ENCODE measurements at places on chromosomes 1 and 21. TPM values are rescaled to one million over a fixed set of nuclear protein-coding genes. Genes with fewer than 3 reads are reported as not detected.

Gene TMCO2
- not detected for polyA plus RNA-seq

Gene HSD3B2
- polyA plus RNA-seq = not detected

Gene HEYL
- polyA plus RNA-seq = not detected

Gene TRIM46
- not detected for polyA plus RNA-seq

Gene CLCA1
- polyA plus RNA-seq = not detected

Gene RGS1
- polyA plus RNA-seq = 117 TPM

Gene ZNF683
- polyA plus RNA-seq = not detected
